Endothelial cell of umbilical vein (primary cell): ENCODE measurements at places on chromosomes 3 and 15. TPM values are rescaled to one million over a fixed set of nuclear protein-coding genes. Genes with fewer than 3 reads are reported as not detected.

GRCh38 chr3:56593455-56594158 lies 36.6 kb downstream of the CCDC66 start:
- DNase-seq: no peak

The DAZL gene
- total RNA-seq: not detected in 2 replicates

GRCh38 chr3:141266797-141267555 lies 35.4 kb downstream of the PXYLP1 start:
- no peak for DNase-seq

GRCh38 chr3:12982619-12983101 lies 90.6 kb downstream of the IQSEC1 start:
- DNase-seq: no peak

- DNase-seq: no peak
Measured at GRCh38 chr3:139124197-139124596, 79.5 kb upstream of the PRR23C start.

The ECE2 gene
- total RNA-seq: not detected in 2 replicates

DNA sequence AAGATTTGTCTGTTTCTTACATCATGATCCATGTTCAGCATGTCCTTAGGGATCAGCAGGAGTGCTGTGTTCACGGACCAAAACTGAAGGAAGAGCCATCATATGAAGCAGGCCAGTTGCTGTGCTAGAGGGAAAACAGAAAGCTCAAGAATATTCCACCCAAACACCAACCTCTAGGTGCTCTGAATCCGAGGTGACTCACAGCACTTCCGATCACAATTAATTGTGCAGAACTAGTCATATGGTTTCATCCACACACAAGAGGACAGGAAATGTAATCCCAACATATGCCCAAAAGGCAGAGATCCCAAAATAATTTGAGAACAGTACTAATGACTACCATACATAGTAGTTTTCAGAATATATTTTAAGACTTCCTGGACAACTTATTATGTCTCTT lies 257.9 kb upstream of the KCNH8 start:
- DNase-seq: no peak

The NCEH1 gene
- 20.3 and 20.5 TPM in 2 replicates for total RNA-seq

DNA sequence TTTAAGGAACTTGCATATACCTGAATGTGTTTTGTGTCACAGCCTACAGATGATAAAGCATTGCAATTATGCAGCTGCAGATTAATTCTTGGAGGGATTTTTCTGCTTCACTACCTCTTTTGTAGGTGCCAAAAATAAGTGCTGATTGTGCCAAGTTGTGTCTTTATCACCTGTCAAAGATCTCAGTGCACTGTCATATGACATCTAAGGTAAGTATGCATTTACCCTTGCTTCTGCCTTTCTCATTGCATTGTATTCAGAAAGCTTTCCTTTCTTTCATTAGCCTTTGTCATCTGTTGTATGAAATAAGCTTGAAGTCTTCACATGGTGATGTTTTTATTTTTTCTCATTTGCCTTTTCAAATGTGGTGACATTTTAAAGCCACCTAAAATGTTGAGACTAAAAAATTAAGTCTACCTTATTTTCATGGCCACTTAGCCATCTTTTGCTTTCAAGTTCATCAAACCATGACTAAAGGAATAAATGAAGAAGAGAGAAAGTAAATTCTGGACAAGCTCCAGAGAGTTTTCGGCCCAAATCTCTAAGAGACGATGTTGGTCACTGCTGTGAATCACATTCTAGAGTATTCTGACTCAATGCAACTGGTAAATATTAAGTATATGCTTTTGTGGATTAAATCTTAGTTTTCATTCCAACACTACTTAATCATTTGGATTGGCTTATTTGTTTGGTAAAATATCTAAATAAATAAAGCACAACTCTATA lies 381.8 kb upstream of the EPHA3 start:
- DNase-seq: no peak

GRCh38 chr3:107589454-107589853 lies 66.7 kb downstream of the BBX start:
- no peak for DNase-seq

The DGKG gene
- total RNA-seq: not detected in 2 replicates

DNA sequence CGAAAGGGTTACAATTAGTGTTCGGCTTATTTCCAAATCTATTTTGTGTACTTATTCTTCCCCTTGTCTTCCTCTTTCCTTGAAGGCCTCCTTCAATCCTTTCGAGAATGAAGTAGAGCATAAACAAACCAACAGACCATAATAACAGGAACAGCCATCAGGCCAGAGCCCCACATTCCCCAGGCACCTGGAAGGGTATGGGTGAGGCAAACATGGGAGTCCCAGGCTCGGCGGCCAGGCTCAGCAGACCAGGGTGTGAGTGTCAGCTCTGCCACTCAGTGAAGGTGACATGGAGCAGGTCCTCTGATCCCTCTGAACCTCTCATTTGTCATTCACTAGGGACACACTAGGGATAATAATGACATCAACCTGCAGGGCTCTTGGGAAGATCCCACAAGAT lies 13.8 kb downstream of the ALS2CL start:
- no peak for DNase-seq

- peak; percentile 73 for DNase-seq
Measured at GRCh38 chr3:68876112-68876713, 56.1 kb downstream of the TAFA4 start.

DNA sequence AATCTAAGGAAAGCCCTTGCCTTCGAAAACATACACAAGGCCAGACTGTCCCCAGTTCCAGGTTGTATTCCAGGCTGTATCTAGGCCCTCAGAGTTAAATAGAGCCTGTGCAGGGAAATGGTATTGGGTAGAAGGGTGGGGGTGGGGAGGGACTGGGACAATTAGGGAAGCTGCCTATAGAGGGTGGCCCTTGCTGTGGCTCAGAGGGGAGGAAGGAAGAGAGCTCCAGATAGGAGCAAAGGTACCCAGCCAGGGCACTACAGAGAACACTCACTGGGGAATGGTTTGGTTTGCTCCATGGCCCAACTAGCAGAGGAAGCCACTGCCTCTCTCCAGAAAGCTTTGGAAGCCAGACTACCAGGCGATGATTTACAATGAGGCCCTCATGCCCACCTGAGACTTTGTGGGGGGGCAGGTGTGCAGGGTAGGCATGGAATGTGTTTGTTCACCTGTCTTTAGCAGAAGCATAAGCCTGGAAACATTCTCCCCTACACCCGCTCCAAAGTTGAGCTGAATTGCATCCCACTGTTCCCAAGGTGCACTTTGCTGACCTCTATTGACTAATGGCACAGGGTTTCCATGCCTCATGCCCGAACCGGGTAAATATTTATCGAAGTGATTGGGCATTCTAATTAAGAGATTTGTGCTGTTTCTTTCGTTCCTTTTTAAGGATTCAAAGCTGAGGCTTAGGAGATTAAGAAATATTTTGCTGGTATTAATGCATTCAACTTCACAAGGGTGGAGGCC lies 6.3 kb upstream of the TLE3 start:
- DNase-seq: no peak

DNA sequence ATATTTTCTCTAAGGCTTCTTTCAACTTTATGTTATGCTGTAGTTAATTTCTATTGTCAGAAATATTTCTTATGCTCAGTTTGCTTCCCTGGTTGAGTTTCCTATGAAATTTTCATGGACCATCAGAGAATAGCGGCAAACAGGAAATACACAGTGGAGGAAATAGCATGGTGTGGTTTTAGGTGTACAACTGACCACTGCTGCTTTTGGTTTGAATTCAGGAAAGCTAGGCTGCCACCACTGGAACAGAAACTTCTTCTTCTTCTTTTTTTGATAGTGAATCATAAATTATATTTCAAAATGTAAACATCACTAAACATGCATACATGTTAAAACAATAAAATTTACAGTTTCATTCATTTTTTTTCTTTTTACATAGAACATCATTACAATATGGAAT lies 316.6 kb upstream of the TGFBR2 start:
- no peak for DNase-seq

The LCTL gene
- total RNA-seq: not detected in 2 replicates

DNA sequence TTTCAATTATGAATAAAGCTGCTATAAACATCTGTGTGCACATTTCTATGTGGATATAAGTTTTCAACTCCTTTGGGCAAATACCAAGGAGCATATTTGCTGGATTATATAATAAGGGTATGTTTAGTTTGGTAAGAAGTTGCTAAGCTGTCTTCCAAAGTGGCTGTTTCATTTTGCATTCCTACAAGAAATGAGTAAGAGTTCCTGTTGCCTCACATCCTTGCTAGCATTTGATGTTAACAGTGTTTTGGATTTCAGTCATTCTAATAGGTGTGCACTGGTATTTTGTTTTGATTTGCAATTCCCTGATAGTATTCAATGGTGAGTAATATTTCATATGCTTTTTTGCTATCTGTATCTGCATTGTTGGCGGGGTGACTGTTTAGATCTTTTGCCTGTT lies 120.7 kb upstream of the MDFIC2 start:
- no peak for DNase-seq

- no peak for DNase-seq
Measured at GRCh38 chr3:138125548-138126221, 6.5 kb downstream of the A4GNT start.

The ARPP21 gene
- total RNA-seq: not detected in 2 replicates

The CLDN1 gene
- 0.27 and 0.32 TPM in 2 replicates for total RNA-seq

The KLHL40 gene
- total RNA-seq: not detected in 2 replicates

The BAHD1 gene
- total RNA-seq: 19.1 and 19.7 TPM in 2 replicates

The ABHD17C gene
- 8.2 and 10.9 TPM in 2 replicates for total RNA-seq

- no peak for DNase-seq
Measured at GRCh38 chr3:7934362-7934761, 567.3 kb upstream of the LMCD1 start.

The SLC24A5 gene
- total RNA-seq: not detected in 2 replicates

- DNase-seq: no peak
Measured at GRCh38 chr3:74089814-74090213, 465.1 kb upstream of the PDZRN3 start.

DNA sequence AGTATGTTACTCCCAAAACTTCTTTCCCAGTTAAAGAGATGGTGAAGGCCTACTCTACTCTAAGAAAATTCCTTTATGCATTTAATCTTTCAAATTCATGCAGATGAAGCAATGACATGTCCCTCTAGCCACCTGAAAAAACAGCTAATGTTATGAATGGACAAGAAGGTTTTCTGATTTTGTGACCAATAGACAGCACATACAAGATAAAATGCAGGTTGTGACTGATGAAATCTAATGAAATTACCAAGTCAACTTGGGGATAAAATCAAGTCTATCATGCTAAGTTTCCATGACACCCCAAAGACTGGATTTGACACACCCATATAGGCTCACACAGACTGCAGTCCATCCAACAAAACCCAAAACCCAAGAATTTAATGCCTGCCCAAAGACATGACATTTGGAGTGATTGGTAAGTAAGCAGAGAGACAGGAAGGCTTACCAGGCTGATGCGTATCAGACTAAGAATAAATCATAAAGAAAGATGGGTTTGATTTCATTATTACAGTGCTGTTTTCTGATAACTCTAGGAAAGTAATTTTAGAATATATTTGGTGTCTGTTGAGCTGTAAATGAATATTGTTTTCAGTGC lies 26.4 kb downstream of the CD47 start:
- DNase-seq: no peak

The ZNF502 gene
- 4.1 and 4.2 TPM in 2 replicates for total RNA-seq

GRCh38 chr3:60017631-60018030 lies 967.8 kb upstream of the CFAP20DC start:
- no peak for DNase-seq

The CPLX3 gene
- 0.16 TPM in 1 of 2 replicates, not detected in the other for total RNA-seq

The SERPINI2 gene
- not detected in 2 replicates for total RNA-seq

- DNase-seq: no peak
Measured at GRCh38 chr15:60989696-60990095, 239.4 kb downstream of the RORA start.

DNA sequence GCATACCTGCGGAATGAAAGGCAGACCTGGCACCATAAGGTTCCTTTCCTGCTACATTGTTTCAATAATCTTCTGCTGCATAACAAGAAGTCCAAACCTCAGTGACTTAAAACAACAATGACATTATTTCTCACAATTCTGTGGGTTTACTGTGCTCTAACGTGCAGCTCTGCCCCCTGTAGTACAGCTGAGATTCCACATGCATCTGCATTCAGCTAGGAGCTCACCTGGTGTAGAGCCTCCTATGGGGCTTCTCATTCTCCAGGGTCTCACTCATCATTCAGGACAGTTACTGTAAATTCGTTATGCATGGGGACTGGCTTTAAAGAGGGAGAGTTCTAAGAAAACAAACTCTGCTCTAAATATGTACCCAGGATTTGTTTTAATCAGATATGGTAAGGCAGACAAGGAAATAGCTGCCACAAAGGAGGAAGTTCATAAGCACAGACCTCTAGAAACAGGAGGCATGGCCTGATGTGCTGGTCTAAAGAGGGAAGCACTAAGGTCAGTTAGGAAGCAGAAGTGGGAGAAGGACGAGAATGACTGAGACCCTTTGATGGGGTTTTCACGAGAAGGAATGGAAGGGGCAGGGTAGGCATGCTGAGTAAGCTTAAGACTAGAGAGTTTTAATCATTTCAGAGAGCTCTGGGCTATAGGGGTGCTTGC lies 347.0 kb downstream of the NEK10 start:
- DNase-seq: no peak

- no peak for DNase-seq
Measured at GRCh38 chr15:100651253-100651652, 48.9 kb downstream of the ASB7 start.

GRCh38 chr3:194075802-194076460 lies 60.0 kb upstream of the HES1 start:
- no peak for DNase-seq

The TUSC7 gene
- total RNA-seq: not detected in 2 replicates

GRCh38 chr3:140752499-140752898 lies 74.6 kb downstream of the TRIM42 start:
- DNase-seq: no peak

DNA sequence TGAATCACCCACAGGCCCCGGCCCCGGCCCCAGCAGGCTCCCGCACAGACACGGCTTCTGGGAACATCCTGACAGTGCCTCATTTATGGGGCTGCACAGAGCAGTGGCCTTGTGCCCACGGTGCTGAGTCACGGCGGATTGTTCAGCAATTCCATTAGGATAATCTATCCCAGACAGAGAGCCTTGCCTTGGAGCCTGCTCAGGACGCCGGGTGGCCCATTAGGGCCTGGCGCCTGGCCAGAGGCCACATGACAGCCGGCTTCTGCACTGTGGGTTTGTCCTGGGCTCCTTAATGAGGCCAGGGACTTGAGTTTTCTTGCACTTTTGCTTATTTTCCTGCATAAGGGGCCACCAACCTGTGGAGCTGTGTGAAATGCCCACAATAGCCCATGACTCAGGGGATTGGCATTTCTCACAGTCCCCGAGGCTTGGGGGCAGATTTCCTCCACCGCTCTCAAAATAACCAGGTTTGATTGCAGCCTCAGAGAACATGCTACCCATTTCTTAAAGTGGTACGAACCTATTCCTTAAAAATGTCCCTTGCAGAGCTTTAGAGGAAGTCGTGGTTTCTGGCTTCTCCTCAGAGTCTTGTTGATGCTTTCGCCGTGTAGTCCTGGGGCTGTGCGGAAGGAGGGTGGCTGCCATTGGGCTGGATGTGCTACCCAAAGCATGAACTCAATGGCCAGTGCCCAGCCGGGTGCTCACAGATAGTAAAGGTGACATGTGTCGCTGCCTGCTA lies 19.0 kb downstream of the SYNM start:
- peak; percentile 95 for DNase-seq

- DNase-seq: no peak
Measured at GRCh38 chr3:126028096-126028495, 55.8 kb downstream of the SLC41A3 start.
